ENCODE measurements at places on chromosomes 3 and 15.

GRCh38 chr15:92158426-92158825 is 235.3 kb upstream of the ST8SIA2 start:
- DNase-seq, result no peak

DNA sequence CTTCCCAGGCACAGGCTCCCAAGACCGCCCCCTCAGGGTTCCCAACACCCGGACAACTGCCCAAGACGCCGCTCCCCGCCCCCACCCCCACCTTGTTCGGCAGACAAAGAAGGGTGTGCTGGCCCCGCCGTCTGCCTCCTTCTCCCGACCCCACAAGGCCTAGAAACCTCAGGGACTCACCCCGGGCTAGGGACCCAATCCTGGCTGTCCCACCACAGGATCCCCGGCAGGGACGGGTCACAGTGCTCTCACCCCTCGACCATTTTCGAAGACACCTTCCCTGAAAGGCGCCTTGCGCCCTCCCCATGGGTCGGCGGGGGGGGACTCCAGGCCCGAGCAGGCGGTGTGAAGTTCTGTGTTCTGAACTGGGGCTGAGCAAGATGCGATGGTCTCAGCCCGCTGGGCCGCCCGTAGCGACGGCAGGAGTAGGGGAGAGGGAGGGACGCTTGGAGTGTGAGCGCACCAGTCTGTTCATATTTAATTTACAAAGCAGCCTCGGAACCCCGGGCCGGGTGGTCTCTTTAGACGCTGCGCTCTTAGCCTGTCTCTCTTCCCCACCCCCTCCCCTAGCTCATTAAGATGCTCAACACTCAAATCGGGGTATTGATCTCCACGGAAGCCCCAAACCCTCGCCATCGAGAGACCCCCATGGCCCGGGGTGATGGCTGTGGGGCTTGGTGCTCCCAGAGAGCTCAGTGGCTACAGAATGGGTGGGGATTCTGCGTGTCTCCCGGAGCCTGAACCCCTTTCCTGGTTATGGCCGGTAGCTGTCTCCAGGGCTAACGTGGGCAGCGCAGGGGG is 1.4 kb upstream of the ISLR2 start:
- DNase-seq, result no peak

DNA sequence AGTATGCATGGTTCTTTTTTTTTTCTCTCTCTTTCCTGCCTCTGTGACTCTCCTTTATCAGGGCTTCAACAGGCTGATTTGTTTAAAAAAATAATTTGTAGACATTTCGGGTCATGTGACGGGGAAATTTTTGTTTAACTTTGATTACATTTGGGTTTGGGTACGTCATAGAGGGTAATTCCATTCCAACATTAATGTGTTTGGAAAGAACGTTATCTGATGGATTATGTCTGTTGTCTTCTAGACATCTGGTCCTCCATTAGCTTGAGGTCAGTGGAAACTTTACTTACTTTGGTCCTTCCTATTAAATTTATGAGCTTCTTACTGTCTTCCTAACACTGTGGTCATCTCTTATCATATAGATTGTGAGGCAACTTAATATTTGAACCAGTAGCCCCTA is 80.9 kb downstream of the STT3B start:
- no peak for DNase-seq

DNA sequence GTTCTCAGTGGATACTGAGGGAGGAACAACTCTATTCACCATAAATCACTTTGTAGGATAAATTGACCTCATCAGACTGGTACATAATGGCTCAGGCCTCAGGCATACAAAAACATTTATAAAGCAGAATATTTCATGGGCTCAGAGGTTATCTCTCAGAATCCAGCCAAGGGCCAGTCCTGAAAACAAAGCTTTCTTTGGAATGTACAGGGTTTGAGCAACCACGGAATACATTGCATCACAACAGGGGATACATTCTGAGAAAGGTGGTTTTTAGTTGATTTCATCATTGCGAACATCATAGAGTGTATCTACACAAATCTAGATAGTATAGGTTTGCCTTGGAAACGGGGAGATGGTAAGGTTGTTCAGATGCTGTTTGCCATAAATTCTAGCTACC is 33.4 kb upstream of the CTDSPL2 start:
- DNase-seq, result no peak

DNA sequence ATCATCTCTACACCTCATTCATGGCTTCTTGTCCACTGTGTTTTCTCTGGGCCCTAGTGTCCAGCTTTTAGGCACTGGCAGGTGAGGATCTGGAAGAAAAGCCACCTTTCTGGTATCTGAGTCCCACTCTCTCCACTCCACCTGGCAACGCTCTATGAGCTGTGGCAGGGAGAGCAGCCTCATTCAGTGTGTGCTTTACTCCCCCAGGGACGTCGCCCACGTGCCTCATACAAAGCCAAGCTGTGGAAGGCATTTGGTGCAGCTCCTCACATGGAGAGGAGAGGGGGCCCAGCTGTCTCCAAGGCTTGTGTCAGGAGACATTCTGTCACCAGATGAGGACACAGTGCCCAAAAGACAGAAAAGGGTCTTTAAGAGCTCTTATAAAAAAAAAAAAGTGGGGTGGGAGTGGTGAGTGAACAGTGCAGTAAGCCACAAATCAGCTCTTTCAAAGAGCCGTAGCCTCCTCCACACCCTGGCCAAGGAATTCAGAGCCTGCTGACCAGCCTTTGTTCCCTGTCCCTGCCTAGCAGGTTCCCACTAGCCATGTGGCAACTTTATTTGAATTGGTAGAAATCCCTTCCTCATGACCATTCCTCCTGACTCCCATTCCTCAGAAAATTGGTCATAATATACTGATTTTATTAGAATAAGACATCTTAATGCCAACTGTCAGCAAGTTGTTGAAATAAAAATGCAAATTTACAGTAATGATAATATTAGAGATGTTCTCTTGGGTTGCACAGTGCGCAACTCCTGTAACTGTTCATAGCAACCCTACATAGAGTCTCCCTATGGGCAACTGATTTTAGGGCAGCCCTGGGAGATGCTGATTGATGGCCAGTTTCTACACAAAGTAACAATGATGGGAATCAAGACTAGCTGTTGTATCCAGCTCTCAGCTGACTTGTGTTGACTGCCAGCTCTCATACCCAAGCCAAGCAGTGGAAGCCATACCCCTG is 29.5 kb downstream of the GALNT15 start:
- DNase-seq, result peak; percentile 39

GRCh38 chr15:63544258-63545026 is 40.0 kb downstream of the USP3 start:
- no peak for DNase-seq

GRCh38 chr3:107925851-107926250 is 165.0 kb downstream of the CD47 start:
- no peak for DNase-seq

DNA sequence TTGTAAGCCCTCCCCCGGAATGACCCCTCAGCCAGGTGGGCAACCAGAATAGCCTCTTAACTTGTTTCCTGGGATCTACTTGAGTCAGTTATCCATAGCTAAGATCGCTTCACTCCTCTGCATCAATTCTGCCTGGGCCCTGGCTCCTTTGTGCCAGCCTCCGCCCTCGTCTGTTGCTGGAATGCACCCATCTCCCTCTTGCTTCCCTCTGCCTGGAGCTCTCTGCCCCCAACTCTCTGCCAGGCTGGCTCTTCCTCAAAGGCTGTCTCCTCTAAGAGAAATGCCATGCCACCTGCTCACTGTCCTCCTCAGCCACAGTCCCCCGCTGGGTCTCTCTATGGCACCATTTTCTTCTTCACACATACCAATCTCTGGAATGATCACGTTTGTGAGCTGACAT is 240.8 kb downstream of the ADAMTS17 start:
- no peak for DNase-seq

DNA sequence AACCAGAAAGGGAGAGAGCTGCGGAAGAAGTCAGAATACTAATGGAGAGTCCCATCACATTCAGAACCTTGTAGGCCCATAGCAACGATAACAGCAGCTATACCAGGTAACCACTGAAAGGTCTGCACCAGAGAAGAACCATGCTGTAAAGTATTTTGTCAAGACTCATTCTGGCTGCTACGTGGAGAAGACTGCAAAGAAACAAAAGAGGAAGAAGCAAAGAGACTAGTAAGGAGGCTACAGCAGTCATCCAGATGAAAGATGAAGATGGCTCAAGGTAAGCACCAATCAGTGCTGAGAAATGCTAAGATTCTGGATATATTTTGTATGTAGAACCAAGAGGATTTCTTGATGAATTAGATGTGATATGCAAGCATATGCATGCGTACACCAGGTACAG is 39.6 kb downstream of the ACAP2 start:
- DNase-seq, result no peak

GRCh38 chr3:115194476-115194875 is 47.4 kb upstream of the ZBTB20 start:
- no peak for DNase-seq

GRCh38 chr3:147915057-147915456 is 505.9 kb downstream of the ZIC1 start:
- DNase-seq, result no peak

DNA sequence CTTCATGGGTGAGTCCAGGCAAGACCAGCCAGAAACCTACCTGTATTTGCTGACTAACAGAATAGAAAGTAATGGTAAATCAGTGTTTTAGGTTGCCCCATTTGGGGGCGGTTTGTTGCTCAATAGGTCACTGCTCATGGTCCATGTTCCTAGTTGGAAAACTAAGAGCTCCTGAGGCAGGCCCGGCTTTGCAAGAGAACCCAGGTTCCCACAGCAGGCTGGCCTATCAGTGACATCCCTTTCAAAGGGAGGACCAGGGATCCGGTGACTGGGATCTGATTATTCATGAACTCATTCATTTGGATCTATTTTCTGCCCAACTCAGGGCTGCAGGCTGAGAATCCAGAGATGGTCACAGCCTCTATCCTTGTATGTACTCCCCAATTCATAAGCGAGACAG is 163.9 kb downstream of the WNT7A start:
- no peak for DNase-seq

DNA sequence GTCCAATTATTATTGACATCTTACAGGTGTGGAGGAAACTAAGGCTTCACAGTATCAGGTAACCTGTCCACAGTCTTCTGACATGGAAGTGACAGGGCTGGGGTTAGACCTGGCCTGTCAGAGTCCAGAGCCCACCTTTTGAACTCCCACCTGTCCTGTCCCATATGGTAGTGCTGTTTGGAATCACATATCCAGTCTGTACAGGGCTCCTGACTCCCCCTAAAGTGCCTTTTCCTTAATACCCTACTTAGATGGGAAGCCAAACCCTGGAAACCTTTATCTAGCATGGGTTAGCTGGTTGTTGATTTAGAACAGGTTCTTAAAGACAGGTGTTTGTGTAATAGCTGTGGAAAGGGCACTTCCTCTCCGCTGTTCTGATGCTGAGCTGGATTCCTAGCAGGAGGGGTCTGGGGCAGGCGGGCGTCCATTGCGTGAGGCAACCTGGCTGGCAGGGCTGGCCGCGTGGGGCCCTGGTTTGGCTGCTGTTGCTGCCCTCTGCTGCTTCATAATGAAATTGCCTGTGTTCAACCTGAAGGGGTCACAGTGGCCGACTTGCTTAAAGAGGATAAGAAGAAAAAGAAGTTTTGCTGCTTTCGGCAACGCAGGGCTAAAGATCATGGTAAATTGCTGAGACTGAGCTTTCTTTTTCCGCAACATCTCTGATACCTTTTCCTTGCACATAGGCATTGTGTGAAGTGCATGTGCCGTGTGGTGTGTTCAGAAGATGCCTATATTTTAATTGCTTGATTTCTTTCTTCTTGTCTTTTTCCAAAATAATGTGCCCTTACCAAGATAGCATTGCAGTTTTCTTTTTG is 136.2 kb downstream of the CHDH start:
- DNase-seq, result no peak

GRCh38 chr3:51955893-51956770 is 951 bp downstream of the GPR62 start:
- peak; percentile 66 for DNase-seq

- no peak for DNase-seq
These were observed 27.0 kb downstream of the EPHB1 start for GRCh38 chr3:134822090-134822489.

DNA sequence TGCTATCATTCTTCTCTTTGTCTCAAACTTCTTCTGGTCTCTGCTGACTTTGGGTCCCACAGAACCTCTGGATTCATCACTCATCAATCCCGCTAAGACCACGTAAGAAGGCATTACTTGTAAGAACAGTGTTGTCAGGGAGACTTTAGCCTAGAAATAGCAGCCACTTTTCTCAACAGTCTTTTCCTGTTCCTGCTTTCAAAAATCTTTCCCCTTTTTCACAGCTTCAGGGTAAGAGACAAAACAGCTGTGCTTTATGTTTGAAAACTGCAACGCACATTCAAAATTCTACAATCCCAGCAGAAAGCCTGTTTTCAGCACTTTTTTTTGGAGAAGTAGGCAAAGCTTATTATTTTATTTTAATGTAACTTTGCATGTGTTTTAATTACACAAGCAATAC is 42.0 kb upstream of the FAM98B start:
- no peak for DNase-seq

DNA sequence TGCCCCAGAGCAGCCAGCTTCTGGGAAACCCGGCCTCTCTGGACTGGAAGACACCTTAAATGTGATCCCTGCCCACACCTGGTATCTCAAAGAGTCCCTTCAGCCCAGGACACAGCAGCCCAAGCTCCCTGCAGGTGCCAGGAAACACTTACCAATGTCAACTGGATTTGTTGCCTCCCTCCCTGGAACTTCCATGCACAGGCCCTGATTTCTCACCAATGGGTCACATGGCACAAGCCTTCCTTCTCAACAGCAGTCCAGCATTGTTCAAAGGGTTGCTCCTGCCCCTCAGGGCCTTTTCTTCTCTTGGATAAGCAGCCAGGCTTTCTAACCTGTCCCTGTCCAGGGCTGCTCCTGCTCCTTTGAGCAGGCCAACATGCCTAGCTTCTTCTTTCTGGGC is 31.6 kb downstream of the ANP32A start:
- no peak for DNase-seq

- DNase-seq, result no peak
These were observed 5.3 kb downstream of the CP start for GRCh38 chr3:149216193-149216869.

- DNase-seq, result no peak
These were observed 22.5 kb upstream of the BFSP2 start for GRCh38 chr3:133377396-133377795.

DNA sequence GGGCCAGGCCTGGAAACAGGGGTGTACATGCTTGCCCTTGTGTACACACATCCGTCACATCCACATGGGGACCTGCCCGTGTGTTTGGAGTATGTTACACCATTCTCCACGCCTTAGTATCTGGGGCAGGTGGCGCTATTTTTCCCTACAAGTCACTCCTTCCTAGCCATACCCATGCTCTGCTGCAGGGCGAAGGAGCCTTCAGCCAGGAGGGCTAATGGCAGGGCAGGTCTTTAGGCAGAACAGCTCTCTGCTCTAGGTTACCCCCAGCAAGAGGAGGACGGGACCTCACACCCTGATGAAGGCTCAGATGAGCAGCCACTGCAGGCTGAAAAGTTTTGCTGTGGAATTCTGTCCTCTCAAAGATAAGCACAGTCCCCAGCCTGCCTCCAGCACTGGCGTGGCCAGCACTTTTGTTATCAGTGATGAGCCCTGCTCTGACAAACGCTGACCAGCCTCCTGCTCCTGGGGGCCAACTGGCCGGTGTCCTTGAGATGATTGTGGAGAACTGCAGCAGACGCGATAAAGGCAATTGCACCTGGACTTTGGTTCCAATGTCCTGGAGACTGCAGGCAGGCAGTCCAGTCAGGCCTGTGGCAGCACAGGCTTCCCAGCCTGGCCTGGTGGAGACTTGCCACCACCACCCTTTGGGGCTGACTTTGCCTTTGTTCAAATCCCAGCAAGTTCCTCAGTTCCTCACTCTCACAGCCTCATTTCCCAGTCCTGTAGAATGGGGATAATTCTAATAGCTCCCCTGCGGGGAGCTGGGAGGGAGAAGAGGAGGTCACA is 19.8 kb upstream of the PIGZ start:
- DNase-seq, result no peak

- no peak for DNase-seq
These were observed 33.4 kb downstream of the CCDC33 start for GRCh38 chr15:74269362-74270035.

- DNase-seq, result no peak
These were observed 37.8 kb downstream of the DLG1 start for GRCh38 chr3:197260491-197261163.
